ENCODE measurements at places on chromosomes 7 and 10.

- DNase-seq: no peak
Observed at GRCh38 chr7:151244841-151245346, 3.6 kb downstream of the SMARCD3 start.

GRCh38 chr10:94363251-94363565 is 469 bp upstream of the NOC3L start:
- DNase-seq: no peak

DNA sequence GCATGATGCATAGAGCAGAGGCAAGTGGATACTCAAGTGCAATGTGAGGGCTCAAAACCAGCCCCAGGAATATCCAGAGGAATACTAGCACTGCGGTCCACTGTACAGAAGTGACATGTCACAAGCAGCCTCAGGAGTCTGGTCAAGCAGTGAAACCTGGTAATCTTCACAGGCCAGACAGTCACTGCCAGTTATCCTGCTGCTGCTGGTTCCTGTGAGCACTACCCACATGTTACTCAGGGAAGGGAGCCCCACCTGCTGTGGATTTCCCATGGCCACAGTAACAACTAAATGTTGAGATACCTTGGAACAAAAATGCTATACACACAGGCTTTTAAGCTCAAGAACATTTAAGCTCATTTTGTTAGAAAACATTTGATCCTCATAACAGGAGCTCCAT is 103.0 kb downstream of the RNF133 start:
- no peak for DNase-seq

DNA sequence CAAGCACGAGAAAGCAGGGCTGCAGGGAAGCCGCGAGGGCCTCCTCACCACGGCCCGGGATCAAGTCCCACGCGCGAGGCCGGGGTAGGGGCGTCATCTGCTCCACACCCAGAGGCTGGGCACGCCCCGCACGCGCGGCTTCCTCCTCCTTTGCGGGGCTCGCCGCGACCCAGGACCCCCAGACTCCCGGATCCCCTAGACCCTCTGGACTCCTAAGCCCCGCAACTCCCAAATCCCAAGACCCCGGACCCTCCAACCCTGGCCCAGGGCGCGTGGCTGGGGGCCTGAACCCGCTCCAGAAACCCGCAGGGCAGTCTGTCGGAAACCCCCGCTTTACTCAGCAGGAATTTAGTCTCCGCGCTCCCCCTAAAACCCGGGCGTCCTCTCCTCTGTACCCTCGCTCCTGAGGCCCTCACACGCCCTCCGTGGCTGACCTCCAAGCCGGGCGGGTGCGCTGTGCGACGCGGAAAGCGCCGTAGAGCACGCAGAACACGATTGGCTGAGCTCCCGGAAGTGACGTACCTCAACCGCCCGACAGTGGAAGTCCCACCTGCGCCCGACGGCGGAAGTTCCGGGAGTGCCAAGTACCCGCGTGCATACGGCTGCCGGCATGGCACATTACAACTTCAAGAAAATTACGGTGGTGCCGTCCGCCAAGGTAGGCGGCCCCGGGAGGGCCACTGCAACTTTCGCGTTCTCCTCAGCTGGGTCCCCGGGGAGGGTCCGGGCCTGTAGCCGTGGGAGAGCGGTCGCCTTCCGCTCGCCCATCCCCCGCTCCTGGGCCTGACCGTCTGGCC is at the start of gene GTPBP4:
Gene GTPBP4 (plus strand): TSS at position 565 of the 797 bp plus-strand sequence. CDS start 46 bp downstream, at position 611.
- DNase-seq: peak; percentile 92

- no peak for DNase-seq
Observed at GRCh38 chr7:80505900-80506500, 5.9 kb downstream of the GNAT3 start.

DNA sequence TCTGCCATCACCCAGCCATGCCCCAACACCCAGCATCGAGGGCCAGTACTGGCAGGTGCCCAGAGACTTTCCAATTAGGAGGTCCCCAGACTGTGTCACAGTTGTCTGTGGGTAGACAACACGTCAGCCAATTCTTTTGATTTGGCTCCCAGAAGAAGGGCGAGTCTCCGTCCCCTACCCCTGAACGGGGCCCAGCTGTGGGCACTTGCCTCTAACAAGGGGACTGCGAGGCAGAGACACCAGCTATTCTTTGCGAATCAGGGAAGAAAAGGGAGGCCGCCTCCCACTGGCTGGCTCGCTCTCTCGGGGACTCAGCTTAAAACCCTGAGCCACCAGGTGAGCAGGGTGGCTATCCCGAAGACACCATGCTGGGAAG is 167.3 kb downstream of the USP6NL start:
- no peak for DNase-seq

- no peak for DNase-seq
Observed at GRCh38 chr7:88495881-88496725, 189.4 kb upstream of the STEAP4 start.

DNA sequence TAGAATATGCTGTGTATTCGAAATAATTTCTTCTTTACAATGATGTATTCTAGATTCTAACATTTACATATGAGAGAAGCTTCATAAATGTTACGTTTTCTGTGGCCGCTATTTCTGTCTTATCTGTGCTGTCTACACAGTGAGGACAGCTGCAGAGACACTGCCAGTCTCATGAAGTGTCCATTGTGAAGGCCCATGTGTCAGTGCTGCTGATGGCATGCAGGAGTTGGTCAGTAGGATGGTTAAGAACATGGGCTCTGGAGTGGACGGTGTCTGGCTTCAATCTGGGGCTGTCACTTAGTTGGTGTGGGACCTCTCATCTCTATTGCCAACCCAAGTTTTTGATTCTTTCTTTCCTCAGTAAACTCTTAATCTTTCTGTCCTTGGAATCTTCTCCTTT is 137.3 kb downstream of the SDK1 start:
- peak; percentile 8 for DNase-seq

- no peak for DNase-seq
Observed at GRCh38 chr7:50121286-50121685, 28.2 kb upstream of the ZPBP start.

- DNase-seq: no peak
Observed at GRCh38 chr7:44754802-44755697, 6.4 kb downstream of the ZMIZ2 start.

DNA sequence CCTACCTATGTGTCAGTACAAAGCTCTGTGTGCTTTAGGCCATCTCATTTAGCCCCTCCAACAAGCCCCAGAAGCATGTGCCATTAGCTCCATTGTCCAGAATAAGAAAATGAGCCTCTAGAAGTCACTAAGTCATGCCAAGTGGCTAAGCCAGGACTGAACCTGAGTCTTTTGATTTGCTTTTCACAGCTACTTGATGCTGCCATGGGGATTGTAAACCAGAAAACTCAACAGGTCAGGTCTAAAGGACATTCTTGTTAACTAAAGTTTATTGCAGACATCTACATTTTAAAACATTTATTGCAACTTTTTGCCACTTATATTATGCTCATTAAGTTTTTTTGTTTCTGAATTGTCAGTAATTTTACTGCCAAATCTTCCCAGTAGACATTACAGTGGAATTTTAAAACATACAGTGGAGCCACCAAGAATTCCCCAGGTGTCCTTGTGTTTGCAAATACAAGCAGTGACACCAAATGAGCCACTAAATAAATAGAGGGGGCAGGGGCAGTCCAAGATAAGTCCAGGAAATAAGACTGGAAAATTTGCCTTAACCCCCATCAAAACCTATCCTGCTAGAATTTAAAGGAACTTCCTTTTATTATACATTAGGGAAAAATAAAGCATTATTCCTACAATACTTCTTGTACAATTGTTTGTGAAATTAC is 115.9 kb downstream of the RAPGEF5 start:
- DNase-seq: no peak

DNA sequence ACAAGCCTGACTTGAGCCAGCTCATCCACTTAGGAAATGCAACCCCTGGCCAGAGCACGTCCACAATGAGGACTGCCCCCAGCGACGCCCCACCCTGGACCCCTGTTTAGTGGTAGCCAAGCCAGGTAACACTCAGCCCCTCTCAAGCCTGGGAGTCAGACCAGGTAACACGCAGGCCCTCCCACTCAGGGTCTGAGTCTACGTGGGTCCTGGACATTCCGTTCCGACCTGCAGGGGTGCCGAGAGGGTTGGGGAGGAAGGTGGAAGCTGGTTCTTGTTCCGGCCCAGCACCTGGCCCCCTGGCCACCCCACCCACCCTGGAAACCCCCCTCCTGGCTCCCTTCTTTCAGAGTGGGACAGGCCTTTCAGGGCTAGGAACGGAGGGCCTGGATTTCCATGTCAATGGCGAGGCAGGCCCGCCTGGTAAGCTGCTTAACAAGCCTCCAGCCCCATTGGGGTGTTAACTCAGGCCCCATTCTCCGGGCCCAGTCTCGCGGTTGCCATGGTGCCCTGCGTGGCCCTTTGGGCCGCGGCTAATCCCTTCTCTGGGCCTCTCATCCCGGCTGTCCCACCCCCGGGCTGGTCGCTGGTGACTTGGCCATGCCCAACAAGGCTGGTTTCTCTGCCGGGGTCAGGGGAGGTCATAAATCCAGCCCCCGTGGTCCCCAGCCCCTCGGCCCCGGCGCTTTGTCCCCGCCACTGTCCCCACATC is 19.7 kb upstream of the LFNG start:
- DNase-seq: no peak

DNA sequence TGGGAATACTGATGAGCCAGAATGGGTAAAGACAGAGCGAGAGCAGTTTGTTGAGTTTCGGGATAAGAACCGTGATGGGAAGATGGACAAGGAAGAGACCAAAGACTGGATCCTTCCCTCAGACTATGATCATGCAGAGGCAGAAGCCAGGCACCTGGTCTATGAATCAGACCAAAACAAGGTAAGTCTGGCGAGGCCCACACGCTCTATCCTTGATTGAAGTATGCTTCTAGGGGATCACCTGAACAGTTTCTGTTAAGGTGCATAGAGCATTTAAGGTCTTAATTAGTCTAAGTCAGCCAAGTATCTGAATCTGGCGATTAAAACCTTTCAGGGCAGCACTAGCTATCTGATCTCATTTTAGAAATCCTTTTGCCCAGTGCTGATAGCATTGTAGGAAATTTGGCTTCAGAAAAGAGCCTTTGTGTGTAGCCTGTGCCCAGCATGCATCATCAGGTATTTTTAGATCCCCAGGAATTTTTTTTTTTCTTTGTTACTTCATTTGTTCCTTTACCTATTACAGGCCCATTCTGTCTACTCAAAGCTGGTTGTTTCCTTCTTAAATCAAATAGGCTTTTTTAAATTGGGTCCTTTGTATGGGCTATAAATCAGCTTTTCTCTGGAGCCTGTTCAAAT is 8.0 kb downstream of the OPN1SW start:
- no peak for DNase-seq

- DNase-seq: no peak
Observed at GRCh38 chr7:81725003-81725811, 44.6 kb downstream of the HGF start.

GRCh38 chr10:56632537-56632936 is 271.5 kb upstream of the ZWINT start:
- DNase-seq: no peak

DNA sequence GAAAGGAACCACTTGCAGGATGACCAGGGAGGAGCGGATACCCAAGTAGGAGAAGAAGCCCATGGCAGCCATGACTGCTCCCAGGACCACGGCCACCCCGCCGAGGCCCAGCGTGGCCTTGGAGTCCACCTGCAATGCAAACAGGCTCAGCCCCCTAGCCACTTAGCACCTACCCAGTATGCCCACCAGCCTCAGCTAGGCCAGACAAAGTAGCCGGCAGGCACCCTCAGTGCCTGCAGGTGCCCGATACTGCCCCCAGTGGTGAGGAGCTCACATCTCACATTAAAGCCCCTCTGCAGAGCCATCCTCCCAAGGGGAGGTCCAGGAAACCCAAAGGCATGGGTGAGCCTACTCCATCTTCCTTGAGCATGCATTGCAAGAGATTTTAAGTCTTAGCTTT is 6.6 kb downstream of the NPC1L1 start:
- peak; percentile 70 for DNase-seq

DNA sequence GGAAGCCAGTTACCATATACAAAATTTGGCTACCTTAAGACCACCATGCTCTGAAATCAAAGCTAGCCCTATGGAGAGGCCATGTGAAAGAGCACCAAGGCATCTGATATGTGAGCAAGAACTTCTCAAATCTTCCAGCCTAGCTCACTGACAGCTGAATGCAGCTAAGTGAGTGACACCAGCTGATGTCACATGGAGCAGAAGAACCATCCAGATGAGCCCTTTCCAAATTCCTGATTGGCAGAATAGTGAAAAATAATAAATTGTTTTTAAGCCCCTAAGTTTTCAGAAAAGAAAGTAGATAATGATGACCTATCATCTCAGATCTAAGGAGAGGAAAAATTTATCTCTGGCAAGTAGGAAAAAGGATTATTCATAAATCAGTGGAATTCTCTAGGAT is 85.6 kb downstream of the CRTAC1 start:
- DNase-seq: no peak

- DNase-seq: no peak
Observed at GRCh38 chr7:738723-739454, 11.8 kb upstream of the PRKAR1B start.

DNA sequence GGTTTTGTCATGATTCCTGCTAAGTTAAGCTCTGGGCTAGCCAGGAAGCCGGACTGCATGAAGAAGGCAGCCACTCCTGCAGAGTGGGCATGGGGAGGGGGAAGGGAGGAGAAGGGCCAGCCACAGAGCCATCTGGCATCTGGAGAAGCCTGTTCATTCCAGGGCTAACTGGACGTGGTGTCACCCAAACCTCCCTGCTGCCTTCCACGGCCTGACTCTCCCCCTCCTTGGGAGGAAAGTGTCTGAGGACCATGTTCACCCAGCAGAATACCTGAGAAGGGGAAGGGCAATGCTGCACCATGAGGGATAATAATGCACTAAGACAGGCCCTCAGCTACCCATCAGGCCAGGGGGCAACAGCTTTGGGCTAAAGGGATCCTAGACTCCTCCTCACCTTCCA is 15.4 kb downstream of the AQP1 start:
- DNase-seq: no peak

DNA sequence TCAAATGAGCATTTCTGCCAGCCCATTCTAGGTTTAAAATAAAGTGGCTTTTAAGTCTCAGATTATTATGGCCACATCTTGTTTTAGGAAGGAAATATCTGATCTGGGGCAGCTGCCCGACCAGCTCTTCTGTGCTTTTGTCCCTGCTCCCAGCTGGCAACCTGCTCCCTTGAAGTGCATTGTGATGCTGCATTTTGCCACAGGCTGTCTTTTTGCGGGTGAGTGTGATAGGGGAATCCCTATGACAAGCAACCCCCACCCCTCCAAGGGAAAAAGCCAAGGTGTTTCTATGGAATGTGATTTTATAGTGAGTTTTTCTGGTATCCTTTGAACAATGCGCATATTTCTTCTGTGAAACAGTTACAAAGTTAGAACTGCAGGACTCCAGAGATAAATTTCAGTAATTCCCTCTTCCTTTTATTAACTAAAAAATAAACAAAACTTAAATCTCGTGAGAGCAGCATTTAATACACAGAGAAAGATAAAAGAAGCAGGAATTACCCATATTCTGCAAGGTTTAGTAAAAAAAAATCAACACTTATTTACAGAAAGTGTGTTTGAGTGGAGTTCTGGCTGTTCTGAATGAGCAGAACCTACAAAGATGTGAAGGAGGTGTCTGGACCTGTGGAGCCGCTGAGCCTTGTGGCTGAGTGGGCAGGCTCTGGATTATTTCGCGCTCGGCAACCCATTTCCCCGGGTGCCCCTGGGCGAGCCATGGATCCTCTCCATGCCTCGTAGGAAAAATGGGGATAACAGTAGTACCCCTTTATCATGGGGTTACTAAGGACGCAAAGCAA is 10.1 kb upstream of the HPS1 start:
- DNase-seq: no peak
